Adipocyte (in vitro differentiated cells): ENCODE measurements at places on chromosomes 3 and 15.

DNA sequence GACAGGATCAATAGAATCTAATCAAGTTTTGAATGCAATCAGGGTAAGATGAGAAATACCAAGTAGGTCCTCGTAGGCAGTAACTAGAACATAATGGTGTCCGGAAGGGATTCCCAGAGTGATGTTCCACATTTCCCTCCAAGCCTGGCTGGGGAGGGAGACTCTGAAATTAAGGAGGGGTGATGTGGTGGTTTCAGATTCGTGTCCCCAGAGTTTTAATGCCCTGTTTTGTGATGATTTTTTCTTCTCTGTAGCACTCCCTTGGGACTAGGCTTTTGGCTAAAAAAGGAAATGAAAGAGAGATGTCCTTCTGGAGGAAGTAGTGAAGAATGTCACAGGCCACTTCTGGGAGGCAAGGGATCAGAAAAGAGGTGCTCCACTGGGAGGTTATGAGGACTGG is 108.3 kb upstream of the CACNA2D3 start:
- no peak for DNase-seq

DNA sequence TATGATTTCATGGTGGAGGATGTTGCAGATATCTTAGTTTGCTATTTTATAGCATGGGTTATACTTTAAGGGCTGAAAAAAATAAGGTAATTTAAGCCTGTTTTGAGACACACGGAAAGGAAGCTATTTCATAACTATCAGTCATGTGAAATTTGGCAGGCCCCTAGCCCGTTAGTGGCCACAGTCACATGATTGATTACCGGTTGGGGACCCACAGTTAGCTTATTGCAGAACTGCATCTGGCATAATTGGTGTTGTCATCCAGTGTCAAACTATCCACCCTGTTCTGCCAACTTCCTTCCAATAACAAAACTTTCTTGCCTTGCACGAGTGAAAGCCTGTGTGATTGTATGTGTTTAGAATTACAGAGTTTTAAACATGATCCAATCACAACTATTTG is 35.2 kb downstream of the FNDC3B start:
- DNase-seq = peak; percentile 54

- DNase-seq = peak; percentile 55
Observed at GRCh38 chr15:64775551-64776401, at the start of gene RBPMS2. TSS of gene RBPMS2 (minus strand) at chr15:64775589. CDS start at chr15:64775319, 270 bp downstream.

GRCh38 chr3:156507285-156507684 is 47.6 kb downstream of the SSR3 start:
- no peak for DNase-seq

DNA sequence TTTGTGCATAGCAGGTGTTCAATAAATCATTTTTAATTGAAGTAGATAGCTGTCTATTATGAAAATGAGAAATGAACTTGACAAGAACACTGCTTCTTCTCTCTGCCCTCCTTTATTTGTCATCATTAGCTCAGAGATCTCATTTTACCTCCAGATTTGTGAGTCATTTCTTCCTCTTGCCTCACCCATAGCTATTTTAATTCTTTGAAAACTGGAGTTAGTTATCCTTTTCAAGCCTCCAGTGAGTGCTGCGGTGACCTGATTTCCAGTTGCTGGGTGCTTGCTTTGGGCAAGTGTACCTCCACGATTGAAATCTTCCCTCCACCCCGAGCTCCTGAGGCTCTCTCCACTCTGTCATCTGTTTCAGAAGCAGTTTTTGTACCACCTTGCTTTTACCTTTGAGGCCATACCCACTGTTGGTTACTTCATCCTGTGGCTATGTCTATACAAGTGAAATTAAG is 114.6 kb downstream of the NFKBIZ start:
- DNase-seq = peak; percentile 64

- DNase-seq = no peak
Observed at GRCh38 chr3:48220746-48221145, 2.5 kb upstream of the CAMP start.

DNA sequence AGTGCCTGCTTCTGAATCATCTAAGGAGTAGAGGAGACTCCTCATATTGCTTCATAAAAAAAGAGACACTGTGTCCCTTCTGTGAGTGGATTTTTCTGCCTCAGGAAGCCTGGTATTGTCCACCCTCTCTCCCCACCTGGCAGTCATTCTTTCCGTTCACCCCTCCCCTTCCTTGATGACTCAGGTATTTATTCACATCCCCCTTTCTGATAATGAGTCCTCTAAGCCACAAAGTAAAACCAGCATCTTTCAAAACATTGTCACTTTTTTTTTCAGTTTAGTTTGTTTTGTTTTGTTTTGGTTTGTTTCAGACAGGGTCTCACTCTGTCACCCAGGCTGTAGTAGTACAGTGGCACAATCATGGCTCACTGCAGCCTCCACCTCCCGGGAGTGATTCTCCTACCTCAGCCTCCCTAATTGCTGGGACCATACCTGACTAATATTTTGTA is 65.2 kb upstream of the UBE2E1 start:
- DNase-seq = peak; percentile 35

- DNase-seq = no peak
Observed at GRCh38 chr3:197789309-197789708, 1.7 kb upstream of the LRCH3 start.

DNA sequence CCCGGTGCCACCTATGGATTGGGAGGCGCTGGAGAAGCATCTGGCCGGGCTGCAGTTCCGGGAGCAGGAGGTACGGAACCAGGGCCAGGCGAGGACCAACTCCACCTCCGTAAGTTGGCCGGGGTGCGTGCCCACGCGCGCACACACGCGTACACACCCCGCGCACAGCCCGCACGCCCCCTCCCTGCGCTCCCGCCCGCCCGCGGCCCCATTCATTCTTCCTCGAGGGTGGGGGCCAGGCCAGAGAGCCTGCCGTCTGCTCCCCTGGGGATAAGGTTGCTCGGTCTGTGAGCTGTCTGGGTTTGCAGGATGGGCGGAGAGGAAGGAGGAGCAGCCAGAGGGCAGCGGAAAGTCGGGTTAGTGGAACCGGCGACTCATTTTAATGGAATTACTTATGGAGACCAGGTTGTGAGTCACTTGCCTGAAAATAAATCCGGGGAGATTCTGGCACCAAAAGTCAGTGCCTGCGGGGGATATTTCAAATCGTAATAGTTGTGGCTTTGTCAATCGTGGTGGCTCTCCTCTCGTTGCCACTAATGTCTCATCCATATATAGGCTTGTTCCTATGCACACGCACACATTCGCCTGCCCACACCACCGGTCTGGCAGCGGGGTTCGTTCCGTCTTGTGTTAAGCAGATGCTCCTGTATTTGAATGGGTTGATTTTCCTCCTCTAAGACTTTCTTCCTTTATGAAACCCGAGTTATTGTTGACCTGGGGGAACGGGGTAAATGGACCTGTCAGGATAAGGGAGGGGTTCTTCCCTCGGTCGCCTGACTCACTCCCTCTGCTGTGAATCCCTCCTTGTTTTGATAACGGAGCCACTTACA is 223.4 kb upstream of the IL12A start:
- DNase-seq = peak; percentile 97

DNA sequence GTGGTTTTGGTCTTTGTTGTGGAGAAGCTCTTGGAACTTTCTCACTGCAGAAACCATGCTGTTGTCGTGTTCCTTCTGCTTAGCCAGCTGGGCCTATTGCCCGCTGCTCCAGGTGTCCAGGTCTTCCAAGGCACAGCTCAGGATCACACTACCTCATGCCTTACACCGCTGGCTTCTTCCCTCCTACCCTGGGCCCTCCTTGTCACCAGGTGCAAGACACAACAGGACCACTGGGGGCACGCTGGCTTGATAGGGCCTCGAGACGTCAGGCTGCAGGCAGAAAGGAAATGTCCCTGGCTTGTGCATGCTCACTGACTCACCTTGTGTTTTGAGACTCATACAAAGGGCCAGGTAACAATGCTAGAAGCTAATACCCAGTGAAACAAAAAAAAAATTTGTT is 32.3 kb downstream of the PAQR9 start:
- no peak for DNase-seq

DNA sequence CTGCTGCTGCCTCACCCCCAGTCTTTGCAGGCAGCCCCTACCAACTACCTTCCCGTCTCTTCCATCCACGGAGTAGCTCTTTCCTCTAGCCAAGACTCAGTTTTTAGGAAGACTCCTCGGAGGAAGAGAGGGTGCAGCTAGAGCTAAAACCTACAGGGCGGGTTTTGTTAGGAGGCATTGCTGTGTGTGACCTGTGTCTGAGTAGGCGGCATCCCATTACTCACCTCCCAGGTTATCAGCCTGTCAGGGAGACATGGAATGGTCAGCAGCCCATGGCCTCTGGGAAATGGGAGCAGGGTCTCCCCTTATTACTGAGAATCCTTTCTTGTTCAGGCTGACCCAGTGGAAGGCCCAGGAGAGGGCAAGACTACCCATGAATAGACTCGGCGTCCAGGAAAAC is 43.8 kb upstream of the FGD5 start:
- DNase-seq = no peak

- no peak for DNase-seq
Observed at GRCh38 chr3:53131096-53131495, 861 bp upstream of the RFT1 start.

GRCh38 chr15:61729646-61730045 is 330.6 kb downstream of the VPS13C start:
- no peak for DNase-seq

GRCh38 chr3:172844428-172844827 is 93.9 kb downstream of the ECT2 start:
- DNase-seq = no peak

- peak; percentile 91 for DNase-seq
Observed at GRCh38 chr15:52021128-52021671, 2.2 kb downstream of the MAPK6 start.

DNA sequence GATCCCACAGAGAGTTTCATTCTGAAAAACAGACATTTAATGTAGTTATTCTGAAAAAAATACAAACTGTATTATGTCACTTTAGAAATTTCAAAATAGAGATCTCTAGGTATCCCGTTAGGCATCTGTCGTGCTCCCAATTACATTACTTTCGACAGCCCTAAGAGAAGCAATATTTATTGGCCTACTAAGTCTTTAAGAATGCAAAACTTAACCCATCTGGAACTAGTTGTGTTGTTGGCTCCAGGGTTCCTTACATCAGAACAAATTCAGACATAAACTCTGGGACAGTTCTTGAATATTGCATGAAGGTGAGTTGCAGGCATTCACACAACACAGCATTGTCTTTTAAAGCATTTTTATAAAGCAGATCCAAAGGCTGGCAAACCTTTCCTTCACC is 498.4 kb downstream of the FHIT start:
- peak; percentile 28 for DNase-seq

- DNase-seq = peak; percentile 93
Observed at GRCh38 chr15:81106560-81106959, 27.5 kb upstream of the CFAP161 start.

DNA sequence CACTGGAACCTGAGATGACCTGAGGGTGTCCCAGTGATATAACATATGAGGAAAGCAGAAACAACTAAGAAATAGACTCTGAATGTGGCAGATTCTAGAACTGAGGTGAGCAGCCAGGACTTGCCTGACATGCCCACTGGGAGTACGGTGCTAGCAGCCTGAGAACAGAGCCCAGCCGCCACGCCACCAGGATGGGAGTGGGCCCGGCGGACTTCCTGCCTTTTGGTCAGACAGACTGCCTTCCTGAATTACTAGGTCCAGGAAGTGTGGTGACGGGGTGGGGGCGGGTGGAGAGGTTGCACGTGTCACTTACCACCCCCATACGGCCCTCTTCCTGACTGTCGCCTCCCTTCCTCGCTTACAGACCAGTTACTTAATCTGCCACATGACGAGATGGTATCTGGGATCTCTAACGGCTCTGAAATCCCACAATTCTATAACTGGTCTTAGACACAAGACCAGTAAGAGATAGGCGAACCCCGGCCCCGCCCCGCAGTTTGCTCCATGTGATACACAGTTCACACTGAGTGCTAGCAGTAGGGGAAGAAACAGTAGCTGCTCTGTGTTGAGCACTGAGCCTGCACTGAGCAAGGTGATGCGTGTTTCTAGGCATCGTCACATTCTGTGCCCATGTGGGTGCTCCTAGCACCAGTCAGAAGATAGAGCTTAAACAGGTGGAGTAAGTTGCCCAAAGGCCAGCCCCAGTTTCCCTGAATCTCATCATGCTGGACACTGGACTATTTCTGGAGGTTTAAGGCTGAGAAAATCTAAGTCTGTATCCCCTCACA is 95.7 kb downstream of the CPN2 start:
- no peak for DNase-seq

GRCh38 chr3:127052121-127052561 is 69.2 kb downstream of the PLXNA1 start:
- no peak for DNase-seq

DNA sequence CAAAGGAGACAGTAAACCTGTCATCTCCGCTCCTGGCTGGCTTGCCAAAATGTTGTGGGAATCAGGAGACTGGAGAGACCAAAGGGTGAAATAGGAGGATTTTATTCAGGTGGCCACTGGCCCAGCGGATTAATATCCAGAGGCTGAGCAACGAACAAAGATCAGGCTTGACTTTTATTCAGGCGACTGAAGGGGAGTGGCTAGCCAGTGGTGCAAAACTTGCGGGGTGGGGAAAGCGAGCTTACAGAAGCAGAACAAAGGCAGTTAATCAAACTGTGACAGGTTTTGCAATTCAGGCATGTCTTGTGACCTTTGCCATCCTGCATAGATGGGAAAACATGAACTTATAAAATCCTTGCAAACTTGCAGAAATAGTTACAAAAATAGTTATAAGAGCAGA is 19.8 kb upstream of the ACAD9 start:
- no peak for DNase-seq

DNA sequence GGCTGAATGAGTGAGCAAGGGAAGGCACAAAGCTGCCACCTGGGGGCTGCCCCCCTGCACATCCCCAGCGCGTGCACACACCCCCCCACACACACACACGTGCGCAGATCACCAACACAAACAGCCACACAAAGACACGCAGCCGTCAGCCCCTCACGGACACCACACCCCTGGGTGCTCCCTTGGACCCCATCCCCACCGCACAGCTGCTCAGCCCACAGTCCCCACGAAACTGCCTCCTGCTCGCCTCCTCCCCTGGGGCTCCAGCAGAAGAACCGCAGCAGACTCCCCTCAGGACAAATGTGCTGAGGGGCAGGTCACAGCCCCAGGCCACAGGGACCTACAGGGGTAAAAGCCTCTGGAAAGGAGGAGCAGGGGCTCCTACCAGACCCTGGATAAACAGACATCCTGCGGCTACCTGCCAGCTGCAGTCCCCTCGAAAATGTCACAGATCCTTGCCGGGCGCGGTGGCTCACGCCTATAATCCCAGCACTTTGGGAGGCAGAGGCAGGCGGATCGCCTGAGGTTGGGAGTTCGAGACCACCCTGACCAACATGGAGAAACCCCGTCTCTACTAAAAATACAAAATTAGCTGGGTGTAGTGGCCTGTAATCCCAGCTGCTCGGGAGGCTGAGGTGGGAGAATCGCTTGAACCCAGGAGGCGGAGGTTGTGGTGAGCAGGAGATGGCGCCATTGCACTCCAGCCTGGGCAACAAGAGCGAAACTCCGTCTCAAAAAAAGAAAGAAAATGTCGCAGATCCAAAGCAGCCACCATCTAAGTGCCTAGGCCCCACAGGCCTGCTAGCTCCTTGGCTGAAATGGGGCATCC is 6.5 kb downstream of the TWF2 start:
- no peak for DNase-seq

DNA sequence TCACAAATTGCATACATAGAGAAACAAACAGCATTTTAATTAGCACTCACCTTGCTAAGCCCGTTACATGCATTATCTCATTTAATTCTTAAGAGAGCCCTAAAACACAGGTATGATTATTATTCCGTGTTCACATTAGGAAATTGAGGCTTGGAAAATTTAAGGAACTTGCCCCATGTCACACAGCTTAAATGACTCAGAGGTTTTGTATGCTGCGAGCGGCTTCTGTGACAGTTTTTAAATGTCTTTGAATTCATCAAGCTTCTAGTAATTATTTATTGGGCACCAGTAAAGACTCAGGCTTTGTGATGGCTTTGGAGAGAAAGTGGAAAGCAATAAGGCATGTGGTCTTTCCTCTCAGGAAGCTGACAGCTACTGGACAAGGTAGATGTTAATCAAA is 166.7 kb upstream of the THBS1 start:
- no peak for DNase-seq
